ENCODE measurements at places on chromosomes 3 and 15.

- no peak for DNase-seq
Observed at GRCh38 chr3:66402596-66403290, 98.1 kb downstream of the LRIG1 start.

DNA sequence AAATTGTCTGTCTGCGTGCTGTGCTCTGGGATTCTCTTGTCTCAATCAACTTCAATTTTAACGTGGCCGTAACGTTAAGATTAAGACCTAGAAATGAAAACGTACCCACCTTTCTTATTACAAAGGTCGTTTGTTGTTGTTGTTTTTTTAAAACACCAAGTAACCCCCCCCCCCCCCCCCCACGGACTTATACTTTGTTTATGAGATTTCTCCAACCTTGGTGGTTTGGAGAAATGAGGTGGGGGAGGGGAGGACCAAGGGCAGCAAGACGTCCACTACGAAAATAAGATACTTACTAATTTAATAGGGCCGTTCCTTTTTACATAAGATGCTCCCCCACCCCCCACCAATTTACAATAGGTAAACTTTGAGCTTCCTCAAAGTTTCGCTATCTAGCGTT, 244.4 kb upstream of the TOPAZ1 start:
- no peak for DNase-seq

DNA sequence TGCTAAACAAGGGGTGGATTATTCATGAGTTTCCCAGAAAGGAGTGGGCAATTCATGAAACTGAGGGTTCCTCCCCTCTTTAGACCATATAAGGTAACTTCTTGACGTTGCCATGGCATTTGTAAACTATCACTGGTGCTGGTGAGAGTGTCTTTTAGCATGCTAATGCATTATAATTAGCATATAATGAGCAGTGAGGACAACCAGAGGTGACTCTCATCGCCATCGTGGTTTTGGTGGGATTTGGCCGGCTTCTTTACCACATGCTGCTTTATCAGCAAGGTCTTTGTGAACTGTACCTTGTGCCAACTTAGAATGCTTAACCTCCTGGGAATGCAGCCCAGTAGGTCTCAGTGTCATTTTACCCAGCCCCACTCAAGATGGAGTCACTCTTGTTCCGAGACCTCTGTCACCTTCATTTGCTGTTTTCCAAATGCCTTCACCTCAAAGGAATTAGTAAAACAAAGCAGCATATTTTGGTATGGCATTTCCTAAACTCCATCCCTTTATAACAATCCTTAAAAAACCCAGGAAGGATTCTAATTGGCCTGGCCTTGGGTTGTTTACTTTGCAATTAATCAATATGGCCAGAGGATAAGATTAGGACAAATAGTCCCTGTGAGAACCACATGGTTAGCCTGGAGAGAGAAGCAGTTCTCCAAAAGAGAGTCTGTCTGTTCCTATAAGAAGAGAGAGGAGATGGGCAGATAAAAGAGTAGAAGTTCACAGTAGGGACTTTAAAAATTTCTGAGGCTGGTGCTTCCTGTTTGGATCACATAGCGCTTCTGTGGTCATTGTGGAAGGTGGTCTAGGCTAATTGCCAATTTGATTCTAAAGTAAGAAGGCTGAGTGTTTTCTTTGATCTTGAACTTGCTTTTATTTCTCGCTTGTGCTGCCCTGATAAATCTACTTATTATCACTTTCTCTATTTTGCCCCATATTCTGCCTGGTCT, 155.2 kb upstream of the EOMES start:
- DNase-seq: no peak

DNA sequence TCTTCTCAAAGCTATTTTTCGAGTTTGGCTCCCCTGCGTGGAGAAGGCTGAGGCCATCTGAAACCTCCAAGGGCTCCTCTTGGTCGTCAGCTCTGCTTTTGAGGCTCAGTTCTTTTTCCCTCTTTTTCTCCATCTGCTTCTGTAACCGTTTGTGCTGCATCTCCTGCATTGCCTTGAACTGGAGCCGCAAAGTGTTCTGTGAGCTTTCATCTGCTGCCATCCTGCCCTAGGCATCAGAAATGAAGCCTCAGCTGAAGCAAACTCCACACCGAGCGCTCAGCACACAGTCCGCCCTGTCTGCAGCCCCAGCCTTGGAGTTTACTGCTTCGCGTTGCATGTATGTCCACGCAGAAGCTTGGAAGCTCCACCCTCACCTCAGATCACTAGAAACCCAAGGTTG, 14.9 kb downstream of the CCDC13 start:
- no peak for DNase-seq

DNA sequence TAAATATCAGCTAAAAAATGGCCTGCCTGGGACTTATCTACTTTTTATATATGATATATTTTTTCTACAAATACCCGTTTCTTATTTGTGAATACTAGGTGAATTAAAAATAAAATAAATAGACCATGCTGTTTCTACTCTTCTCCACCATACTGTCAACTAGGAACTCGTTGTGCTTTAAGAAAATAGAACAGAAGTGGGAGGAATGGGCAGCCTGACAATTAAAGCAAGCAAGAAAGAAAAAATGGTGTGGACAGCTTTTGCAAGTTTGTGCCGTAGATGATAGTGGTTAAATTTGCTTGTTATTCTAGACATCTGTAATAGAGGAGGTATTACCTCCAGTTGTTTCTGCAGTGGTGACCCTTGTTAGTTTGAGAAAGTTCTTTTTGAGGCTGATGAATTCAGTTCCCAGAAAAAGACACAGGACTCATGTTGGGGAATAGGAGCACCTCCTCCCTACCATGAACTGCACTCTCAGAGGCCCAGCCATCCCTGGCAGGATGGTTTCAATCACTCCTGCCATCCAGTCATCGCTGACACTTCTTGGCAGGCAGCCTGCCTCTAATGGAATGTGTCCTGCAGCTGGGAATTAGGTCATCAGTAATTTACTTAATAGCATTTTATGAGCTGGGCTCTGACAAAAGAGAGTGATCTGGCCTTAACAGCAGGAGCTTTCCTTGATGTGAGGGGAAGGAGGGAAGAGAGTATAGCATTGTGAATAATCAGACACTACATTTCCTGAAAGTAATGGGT, 105.0 kb upstream of the GAP43 start:
- no peak for DNase-seq

DNA sequence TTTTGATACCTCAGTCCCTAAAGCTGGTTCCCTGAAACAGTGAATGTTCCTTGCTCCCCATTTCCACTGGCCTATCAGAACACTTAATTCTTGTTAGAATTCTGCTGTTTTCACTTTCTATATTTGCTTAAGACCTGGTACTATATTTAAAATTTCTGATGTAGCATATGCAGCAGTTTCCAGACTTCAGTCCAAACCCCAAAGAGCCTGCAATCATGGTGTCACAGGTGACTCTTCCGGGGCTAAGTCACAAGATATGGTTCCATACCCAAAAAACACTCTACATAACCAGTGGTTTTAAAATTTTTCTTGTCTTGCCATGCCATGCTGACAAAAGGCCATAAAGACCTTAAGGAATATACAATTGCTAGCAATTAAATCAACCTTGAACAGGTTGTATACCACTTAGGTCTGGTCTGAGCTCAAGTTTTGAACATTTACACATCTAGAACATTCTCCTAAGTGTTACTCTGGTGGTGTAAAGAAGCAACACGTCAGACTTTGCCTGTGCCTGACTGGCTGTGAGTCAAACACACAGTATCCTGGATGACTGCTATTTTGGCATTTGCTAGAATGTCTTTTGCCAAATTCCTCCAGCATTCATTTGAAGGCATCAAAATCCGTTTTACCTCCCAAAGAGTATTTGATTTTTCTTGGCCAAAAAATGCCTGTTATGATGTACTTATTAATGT, 160.0 kb downstream of the FRMD5 start:
- DNase-seq: no peak

GRCh38 chr3:71478568-71478967, 105.0 kb downstream of the FOXP1 start:
- DNase-seq: no peak

- no peak for DNase-seq
Observed at GRCh38 chr15:99546441-99547100, 19.2 kb upstream of the MEF2A start.

- no peak for DNase-seq
Observed at GRCh38 chr3:186839874-186840641, 2.5 kb upstream of the ADIPOQ start.

DNA sequence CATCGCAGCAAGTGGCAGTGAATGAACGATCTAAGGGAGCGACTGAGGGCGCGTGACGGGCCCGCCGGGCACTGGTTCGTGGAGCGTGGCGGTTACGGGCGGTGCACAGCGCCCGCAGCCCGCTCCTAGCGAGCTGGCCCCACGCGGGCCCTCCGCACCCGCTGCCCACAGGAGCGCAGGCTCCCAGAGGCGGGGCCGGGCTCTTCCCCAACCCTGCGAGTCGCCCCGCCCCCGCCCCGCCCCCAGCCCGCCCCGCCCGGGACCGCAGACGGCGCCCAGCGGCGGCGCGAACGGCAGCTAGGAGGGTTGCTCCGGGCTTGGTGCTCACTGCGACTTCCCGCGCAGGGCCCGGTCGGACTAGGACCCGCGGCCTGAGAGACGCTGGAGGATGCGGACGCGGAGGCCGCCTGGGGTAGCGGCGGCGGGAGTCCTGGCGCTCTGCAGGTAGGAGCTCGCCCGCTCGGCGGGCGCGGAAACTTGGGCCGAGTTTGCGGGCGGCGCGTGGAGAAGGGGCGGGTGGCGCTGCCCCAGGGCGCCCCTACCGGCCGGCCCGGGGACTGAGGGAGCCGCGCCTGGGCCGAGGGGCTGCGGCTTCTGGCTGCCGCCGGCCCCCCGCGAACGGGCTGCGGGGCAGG, at the start of gene C15orf39:
TSS of gene C15orf39 (plus strand) at position 267 of the 635 bp plus-strand sequence. CDS start 4,167 bp downstream, outside the sequence.
- DNase-seq: peak; percentile 74

DNA sequence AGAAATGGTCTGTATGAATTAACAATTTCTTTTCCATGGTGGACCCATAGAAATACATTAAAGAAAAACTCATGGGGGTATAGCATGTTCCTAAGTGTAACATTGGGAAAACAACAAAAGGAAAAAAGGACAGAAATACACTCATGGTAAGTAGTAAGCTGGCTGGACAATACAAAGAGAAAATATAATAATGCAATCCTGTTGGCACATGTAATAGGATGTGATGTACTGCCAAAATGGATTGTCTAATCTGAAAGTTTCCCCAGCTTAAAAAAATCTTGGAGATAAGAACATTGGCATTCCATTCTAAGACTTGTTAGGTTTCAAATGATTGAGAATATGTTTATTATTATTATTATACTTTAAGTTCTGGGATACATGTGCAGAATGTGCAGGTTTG, 128.1 kb downstream of the MBNL1 start:
- DNase-seq: no peak

GRCh38 chr15:40008061-40008765, 30.8 kb downstream of the SRP14 start:
- DNase-seq: no peak

DNA sequence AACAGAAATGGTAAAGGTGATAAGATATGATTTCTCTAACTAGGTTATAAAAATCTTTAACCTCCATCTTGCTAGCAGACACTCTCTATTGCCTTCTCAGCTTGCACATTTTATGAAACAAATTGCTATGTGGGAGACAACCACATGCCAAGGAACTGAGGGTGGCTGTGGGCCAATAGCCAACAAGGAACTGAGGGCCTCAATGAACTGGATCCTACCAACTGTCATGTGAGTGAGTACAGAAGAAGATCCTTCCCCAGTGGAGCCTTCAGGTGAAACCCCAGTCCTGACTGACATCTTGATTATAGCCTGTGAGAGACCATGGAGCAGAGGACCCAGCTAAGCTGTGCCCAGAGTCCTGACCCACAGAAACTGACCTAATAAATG, 129.2 kb upstream of the LRIG1 start:
- DNase-seq: no peak
